Right lung (tissue), 10 donors: ENCODE measurements at places on chromosomes 5 and 9. TPM values are rescaled to one million over a fixed set of nuclear protein-coding genes. Genes with fewer than 3 reads are reported as not detected.

GRCh38 chr5:35466746-35467145, 150.9 kb upstream of the SPEF2 start:
- DNase-seq = no peak

DNA sequence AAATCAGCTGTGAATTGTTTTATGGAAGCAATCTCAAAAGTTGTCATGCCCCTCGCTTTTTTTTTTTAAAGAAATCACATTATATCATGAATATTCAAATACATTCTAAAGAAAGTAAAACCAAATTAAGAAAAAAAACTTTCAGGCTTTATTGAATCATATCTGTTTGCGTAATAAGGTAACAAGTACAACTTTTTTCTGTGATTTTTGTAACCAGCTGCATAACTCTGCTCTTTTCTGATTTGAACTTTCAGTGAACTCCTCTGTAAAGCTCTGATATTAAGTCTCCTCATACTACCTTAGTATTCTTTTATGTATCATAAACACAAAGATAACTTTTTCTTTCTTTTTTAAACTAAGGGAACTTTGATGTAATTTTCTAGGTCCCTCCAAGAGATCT, 65.3 kb downstream of the CWC27 start:
- no peak for DNase-seq

DNA sequence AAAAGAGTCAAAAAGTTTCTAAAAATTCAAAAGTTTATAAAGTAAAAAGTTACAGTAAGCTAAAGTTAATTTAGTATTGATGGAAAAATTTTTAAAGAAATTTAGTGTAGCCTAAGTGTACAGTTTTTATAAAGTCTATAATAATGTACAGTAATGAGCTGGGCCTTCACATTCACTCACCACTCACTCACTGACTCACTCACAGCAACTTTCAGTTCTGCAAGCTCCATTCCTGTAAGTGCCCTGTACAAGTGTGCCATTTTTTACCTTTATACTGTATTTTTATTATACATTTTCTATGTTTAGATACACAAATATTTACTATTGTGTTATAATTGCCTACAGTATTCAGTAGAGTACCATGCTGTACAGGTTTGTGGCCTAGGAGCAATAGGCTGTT, 239.5 kb upstream of the MAP3K1 start:
- no peak for DNase-seq

GRCh38 chr9:129881547-129882324, 46.5 kb downstream of the USP20 start:
- no peak for DNase-seq

GRCh38 chr5:109027983-109028607, 280.4 kb downstream of the FER start:
- no peak for DNase-seq

GRCh38 chr5:62653001-62653863, 74.6 kb downstream of the LRRC70 start:
- DNase-seq = peak; percentile 10

DNA sequence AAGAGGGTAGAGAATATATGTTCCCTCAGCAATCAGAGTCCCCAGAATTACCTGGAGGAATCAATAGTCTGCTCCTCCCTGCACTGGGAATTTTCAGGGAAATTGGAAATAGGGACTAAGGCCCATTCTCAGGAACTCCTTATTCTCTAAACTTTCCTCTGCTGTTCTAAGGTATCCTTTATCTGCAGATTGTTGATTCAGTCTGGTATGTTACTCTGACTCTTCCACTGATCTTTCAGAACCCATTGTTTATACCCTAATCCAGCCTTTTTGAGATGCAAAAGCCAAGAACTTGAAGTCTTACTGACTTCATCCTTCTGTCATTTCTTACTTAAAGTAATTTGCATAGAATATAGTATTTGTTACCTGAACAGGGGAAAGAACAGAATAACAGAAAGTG, 143.5 kb upstream of the PPP1R2B start:
- no peak for DNase-seq

DNA sequence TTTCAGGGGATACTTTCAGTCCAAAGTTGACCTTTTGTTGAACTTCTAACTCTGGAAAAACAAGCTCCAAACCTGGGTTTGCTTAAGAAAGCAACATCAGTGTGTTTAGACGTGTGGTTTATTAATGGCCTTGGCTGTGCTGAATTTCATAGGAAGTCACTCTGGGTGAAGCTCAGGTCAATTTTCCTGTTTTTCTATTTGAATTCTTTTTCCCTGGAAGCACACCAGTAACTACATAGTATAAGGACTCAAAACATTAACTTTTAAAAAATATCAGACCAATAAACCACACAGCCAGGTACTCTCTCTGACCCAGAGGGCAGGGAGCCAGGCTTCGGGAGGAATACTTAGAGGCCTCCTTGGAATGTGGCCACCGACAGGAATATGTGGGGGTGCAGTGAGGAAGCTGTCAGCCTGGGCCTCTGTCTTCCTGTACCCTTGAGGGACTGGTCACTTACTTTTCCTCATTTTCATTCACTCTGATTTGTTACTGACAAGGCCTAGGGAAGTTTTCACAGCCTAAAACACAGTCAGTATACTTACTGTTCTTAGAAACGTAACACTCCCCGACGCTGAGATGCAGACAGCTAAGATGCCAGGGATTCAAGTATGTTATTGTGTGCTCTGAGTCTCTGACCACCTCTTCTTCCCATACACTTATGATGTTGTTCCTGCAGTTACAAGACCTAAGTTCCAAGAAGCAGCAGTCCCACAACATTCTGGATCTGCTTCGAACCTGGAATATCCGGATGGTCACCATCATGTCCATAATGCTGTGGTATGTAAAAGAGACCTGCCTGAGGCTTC, 18.9 kb downstream of the SLC22A5 start:
- DNase-seq = peak; percentile 28

DNA sequence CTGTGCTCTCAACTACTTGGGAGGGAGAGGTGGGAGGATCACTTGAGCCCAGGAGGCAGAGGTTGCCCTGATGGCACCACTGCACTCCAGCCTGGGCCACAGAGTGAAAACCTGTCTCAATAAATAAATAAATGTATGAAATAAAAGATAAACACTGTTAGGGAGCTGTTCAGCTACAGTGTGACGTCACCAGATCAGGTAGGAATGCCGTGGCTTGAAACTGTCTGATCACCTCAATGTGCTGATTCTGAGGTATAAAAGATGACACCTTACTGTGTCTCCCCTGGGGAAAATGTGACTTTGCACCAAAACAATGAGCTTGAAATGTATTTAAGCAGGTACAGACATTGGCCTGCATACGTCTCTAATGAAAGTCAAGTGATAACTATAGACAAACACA, 133.3 kb downstream of the ADAMTS16 start:
- DNase-seq = no peak

- no peak for DNase-seq
Observed at GRCh38 chr5:139742173-139742903, 53.3 kb upstream of the PSD2 start.

DNA sequence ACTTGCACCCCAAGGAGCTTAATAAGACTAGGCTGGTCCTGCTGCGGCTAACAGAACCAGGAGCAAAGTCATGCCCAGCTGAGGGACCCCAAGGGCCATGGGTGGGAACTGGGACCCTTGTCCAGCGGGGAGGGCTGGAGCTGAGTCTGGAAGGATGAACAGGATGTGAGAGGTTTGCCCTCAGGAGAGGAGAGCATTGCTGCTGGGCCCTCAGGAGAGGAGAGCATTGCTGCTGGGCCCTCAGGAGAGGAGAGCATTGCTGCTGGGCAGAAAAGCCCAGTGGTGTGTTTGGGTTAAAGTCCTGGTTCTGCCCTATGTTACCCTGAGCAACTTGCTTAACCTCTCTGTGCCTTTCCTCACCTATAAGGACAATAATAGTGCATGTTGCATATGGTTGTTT, 125.8 kb downstream of the MACROH2A1 start:
- no peak for DNase-seq

DNA sequence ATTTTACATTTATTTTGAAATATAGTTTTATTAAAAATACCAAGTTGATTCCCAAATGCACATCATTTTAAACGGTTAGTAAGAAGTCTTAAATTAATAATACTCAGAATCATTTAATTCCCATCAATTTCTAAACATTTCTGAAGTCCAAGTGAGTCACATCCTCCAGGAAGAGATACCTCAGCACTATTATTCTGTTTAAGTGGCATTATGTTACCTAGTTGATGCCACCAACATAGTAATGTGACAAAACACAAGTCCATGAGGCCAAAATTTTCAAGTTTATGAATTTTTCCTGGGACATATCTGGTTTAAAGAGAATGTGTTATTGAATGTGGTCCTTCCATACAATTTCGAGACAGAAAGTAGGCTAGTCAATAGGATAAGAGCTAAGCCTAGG, 1348.3 kb upstream of the CDH9 start:
- no peak for DNase-seq

DNA sequence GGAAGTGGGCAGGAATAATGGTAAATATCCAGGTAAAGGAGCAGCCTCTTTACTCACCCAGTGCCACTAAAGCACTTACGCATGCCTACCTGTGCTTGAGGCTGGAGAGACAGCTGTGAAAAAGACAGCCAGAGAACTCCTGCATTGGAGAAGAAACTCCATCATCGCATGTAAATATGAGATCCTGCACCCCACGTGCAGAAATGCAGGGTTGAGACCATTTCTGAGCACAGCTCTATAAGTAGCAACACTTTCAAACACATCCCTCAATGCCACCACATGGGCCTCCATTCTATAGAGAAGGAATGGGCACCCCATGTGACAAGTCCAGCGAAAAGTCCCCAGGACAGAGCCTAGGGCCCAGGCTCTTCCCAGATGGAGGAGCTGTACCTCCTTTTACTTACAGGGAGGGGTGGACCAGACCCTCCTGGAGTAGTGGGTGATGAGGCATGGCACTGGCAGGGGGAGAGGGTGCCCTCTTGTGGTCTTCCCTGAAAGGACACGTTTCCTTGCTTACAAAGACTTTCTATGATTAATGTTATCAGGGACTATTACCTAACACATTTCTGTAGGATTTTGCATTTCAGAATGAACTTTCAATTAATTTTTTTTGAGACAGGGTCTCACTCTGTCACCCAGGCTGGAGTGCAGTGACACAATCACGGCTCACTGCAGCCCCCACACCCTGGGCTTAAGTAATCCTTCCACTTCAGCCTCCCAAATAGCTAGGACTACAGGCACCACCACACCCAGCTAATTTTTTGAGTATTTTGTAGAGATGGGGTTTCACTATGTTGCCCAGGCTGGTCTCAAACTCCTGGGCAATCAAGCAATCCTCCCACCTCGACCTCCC, 55.3 kb upstream of the IL17B start:
- peak; percentile 73 for DNase-seq

GRCh38 chr5:100157066-100157465, 378.1 kb upstream of the FAM174A start:
- DNase-seq = no peak

- no peak for DNase-seq
Observed at GRCh38 chr5:173319646-173320045, 8.6 kb downstream of the STC2 start.

- no peak for DNase-seq
Observed at GRCh38 chr9:98549401-98549800, 159.3 kb downstream of the GABBR2 start.

DNA sequence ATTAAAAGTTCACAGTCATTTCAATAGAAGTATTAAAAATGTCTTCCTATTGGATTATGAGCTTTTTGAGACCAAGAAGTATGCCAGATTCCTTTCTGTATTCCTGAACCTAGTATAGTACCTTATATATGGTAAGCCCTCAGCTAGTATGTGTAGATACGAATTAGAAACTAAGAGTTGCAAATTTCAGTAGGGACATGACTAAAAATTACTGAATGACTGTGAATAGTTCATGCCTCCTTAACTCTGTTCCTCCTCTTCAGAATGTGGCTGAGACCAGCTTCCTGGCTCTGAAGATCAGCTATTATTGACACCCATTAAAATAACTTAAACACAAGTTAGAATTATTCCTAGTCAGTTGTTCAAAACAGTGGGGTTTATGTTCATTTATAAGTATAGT, 19.7 kb downstream of the KDM3B start:
- no peak for DNase-seq

- DNase-seq = no peak
Observed at GRCh38 chr9:27184556-27185351, 75.7 kb downstream of the TEK start.

DNA sequence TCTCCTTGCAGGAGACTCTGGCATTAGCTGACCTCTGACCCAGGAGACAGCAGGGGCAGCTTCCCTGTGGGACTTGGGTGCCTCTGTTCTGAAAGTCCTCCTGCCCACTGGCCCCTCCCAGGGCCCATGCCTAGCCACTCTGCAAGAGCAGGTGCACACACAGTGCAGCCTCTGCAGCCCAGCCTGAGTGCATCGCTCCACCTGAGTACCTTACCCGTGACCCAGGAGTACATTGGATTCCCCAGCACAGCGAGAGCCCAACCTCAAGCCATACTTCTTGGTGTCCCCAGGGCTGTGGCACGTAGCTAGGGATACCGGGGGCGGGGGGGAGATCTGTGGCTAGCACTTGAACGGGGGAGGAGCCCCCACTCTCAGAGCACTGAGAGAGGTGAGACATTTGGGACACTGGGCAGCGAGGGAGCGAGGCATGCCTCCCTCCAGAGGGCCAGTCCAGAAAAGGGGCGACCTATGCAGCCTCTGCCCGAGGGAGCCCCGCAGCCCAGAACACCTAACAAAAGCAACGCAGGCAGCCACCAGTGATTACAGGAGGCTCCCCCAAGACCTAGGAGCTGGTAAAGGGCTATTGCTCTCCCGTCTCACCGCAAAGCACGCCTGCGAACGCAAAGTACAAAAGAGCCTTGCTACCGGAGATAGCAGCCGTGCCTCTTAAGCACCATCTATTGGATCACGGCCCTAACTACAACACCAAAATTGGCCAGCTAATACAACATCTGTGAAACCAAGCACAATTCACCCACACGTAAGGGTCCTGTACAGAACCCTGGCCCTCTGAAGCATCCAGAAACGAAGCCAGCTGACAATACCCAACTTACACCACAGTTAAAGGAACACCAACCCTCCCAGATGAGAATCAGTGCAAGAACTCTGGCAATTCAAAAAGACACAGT, 826 bp upstream of the PRDM9 start:
- DNase-seq = peak; percentile 21

- no peak for DNase-seq
Observed at GRCh38 chr5:91011029-91011428, 372.1 kb downstream of the ARRDC3 start.

DNA sequence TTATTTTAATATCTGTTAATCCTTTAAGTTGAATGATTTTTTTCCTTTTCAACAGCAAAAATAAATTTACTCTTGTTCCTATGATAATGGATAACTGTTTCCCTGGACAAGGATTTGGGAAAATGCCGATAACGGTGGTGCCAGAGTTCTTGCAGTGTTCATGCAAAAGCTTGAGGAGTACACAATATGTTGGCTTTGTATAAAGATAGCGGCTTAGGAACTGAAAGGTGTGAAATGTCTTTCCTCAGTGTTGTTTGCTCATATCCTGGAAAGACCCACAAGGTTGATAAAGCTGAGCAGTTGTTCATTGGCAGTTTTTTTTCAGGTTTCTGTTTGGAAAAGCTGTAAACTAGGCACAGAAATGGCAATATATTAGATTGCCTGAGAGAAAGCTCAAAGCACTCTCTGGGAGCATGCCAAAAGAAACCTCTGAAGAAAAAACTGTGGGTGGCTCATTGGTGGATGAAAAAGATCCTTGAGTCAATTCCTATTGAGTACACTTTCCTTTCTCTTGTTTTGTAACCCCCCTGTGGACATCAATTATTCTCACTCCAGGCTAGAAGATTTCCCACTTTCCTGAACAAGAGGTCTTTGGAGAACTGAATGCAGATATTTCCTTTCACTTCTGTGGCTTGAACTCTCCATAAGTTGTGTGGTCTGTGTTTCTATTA, 117.2 kb upstream of the RGMB start:
- DNase-seq = no peak

TAF1L gene
- polyA plus RNA-seq = 0.09 TPM

SPINK4 gene
- not detected for polyA plus RNA-seq

F2RL1 gene
- 10.2 TPM for polyA plus RNA-seq

C5orf63 gene
- polyA plus RNA-seq = 17.6 TPM

GRM6 gene
- polyA plus RNA-seq = 1.5 TPM

KIF27 gene
- 22.5 TPM for polyA plus RNA-seq

RNF208 gene
- polyA plus RNA-seq = 4.9 TPM
